A375 (cell line): ENCODE measurements at places on chromosomes 3 and 15. TPM values are rescaled to one million over a fixed set of nuclear protein-coding genes. Genes with fewer than 3 reads are reported as not detected.

The ROBO2 gene
- total RNA-seq, result 1.4 and 2.7 TPM in 2 replicates

The GPR160 gene
- 0.57 and 1.9 TPM in 2 replicates for total RNA-seq

The TRPM1 gene
- not detected in 2 replicates for total RNA-seq

The RASA2 gene
- 10.3 and 13.5 TPM in 2 replicates for total RNA-seq

The LSAMP gene
- total RNA-seq, result 2.4 and 3.0 TPM in 2 replicates

The ADGRG7 gene
- total RNA-seq, result not detected in 2 replicates

The HCLS1 gene
- 0.45 TPM in 1 of 2 replicates, not detected in the other for total RNA-seq

The CKMT1B gene
- 1.3 TPM in 1 of 2 replicates, not detected in the other for total RNA-seq

The CAPN3 gene
- 0.08 and 1.6 TPM in 2 replicates for total RNA-seq

The FBXO40 gene
- not detected in 2 replicates for total RNA-seq

The CADPS gene
- 0.03 TPM in 1 of 2 replicates, not detected in the other for total RNA-seq

The COX17 gene
- 77.0 and 102 TPM in 2 replicates for total RNA-seq

The OIP5 gene
- total RNA-seq, result 14.0 and 19.5 TPM in 2 replicates

The ZNF80 gene
- not detected in 2 replicates for total RNA-seq

The NEK4 gene
- 19.0 and 23.7 TPM in 2 replicates for total RNA-seq

The EOMES gene
- 0.11 and 0.50 TPM in 2 replicates for total RNA-seq

The GRK7 gene
- total RNA-seq, result not detected in 2 replicates

The MOBP gene
- not detected in 2 replicates for total RNA-seq

The CLCN2 gene
- 14.2 and 16.4 TPM in 2 replicates for total RNA-seq

The COMMD4 gene
- 166 and 170 TPM in 2 replicates for total RNA-seq

The AADACL2 gene
- not detected in 2 replicates for total RNA-seq

The ARNT2 gene
- 21.2 and 22.9 TPM in 2 replicates for total RNA-seq

The DCLK3 gene
- not detected in 2 replicates for total RNA-seq

The TGM5 gene
- total RNA-seq, result 0.66 TPM in 1 of 2 replicates, not detected in the other

The STAB1 gene
- 0.15 TPM in 1 of 2 replicates, not detected in the other for total RNA-seq

The HEG1 gene
- 14.3 and 15.9 TPM in 2 replicates for total RNA-seq

The TRIM42 gene
- total RNA-seq, result not detected in 2 replicates

The ZMYND10 gene
- total RNA-seq, result 1.9 and 4.0 TPM in 2 replicates

The GOLGA8K gene
- total RNA-seq, result not detected in 2 replicates

The NEO1 gene
- total RNA-seq, result 13.7 and 24.0 TPM in 2 replicates

The MUC13 gene
- 0.04 TPM in 1 of 2 replicates, not detected in the other for total RNA-seq

The GRAMD1C gene
- 5.2 and 6.4 TPM in 2 replicates for total RNA-seq

The TJP1 gene
- 35.1 and 36.4 TPM in 2 replicates for total RNA-seq

The ALPK3 gene
- total RNA-seq, result 0.23 and 0.42 TPM in 2 replicates

The RYR3 gene
- not detected in 2 replicates for total RNA-seq

The LRRC31 gene
- not detected in 2 replicates for total RNA-seq

The SNTN gene
- not detected in 2 replicates for total RNA-seq

The SLC12A1 gene
- total RNA-seq, result not detected in 2 replicates

The TRH gene
- total RNA-seq, result not detected in 2 replicates

The RLBP1 gene
- 3.7 and 5.3 TPM in 2 replicates for total RNA-seq
